Urothelium cell line (cell line): ENCODE measurements at places on chromosomes 16 and 17.

GRCh38 chr16:89565506-89566372, 5.3 kb downstream of the RPL13 start:
- peak; percentile 41 for DNase-seq

DNA sequence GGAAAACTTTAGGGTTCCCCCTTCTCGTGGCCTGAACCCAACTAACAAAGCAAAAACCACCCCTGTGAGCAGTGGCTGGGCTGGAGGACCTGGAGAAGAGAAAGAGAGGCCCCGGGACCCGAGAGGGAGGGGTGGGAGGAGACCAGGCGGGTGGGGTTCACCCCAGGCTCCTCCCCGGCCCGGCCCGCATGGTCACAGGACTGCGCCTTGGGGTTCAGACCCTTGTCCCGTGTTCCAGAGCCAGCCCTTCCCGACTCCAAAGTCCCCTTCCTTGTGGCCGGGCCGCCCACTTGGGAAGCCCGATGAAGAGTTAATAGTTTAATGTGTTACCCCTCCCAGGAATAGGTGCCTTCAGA, 852 bp downstream of the MARVELD3 start:
- DNase-seq: no peak

GRCh38 chr17:29594519-29595090, 1.7 kb downstream of the ANKRD13B start:
- DNase-seq: no peak

DNA sequence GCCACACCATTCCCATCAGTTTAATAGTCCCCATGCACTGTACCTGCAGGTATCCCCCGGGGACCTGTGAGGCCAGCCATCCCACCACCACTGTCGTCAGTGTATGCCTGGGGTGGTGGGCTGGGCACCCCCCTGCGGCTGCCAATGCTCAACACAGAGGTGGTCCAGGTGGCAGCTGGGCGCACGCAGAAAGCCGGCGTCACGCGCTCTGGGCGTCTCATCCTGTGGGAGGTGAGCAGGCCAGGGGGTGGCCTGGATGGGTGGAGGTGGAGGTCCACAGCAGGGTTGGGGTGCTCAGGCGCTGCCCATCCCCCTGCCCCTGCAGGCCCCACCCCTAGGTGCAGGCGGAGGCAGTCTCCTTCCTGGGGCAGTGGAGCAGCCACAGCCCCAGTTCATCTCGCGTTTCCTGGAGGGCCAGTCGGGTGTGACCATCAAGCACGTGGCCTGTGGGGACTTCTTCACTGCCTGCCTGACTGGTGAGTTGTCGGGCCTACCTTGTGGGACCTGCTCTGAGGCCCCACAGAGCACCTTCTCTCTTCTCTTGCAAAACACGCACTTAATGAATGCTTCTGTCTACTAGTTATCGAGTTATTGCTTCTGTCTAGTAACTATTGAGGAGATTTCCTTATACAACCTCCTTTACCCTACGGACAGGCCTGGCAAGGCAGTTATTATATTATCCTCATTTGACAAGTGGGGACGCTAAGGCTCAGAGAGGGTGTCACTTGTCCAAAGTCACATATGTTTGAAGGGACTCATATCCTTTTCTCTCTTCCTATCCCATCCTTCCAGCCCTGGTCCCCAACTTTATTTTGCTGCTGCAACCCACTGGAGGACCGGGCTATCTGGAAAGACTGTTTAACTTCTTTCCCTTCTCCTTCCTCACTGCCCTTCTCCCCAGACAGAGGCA, 5.8 kb upstream of the TRAF4 start:
- no peak for DNase-seq

GRCh38 chr16:57941016-57941664, 29.8 kb downstream of the CNGB1 start:
- DNase-seq: peak; percentile 56

DNA sequence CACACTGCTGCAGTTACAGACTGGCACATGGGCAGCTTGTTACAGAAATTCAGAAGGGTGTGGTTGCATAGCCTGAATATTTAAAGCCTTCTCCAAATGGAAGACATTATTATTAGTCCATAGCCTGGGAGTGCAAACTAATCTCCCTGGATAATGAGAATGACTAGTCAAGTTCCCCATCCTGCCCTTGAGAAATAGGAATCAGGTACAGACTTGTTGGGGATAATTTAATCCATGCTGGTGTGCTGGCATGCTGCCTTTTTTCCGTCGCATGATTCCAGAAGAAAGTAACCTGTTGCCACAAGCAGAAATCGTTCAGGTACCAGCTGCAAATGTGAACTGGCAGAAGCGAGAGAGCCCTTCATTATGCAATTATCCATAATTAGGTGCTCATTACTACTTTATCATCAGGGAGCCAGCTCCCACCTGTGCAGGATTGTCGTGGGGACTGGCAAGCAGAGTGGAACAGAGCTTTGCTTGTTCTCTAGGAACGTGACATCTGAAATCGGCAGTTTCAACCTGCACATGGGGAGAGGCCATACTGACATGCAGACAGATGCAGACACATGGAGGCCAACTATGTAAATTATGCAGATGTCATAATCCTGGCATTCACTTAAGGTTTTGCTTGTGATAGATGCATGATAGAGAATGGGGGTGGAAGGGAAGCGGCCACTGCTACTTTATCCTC, 419.4 kb downstream of the PMP22 start:
- DNase-seq: no peak

GRCh38 chr16:51666821-51667220, 515.8 kb upstream of the SALL1 start:
- no peak for DNase-seq

DNA sequence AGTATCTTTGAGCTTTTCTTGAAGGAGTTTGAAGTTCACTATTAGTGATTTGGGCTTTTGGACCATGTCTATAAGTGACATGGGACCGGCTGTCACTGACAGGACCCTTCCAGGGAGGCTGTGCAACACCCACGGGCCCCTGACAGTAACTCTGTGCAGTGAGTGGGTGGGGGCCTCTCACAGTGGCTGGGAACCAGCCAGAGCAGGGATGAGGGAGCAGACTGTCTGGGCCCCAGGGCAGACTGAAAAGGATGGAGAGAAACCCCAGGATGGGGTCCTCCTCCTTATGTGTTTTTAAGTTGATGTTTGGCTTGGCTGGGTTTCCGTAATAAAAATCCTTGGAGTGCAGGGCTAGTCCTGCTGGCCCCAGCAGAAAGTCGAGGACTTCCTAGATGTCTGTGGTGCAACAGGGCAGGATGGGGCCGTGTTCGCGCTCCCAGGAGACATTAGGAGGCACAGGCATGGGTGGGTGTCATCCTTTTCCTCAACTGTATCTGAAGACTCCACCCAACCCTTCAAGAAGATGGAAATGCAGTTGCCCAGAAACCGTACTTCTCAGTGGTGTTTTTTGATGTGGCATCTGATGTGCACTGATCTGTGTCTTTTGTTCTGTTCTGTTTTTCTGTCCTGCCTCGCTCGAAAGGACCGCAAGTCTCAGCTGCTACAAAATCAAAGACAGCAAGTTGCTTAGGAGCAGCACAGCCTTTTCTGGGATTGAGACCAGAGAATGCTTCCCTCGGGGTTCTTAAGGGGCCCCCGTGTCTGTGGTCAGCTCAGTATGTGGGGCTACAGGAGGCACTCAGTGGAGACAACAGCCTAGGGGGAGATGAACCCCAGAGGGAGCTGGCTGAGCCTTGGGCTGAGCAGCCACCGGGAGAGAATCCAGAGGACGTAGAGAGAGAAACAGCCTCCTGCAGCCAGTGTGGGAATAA, 24.2 kb downstream of the PLD6 start:
- DNase-seq: no peak

GRCh38 chr16:18931756-18932155, 5.5 kb upstream of the SMG1 start:
- no peak for DNase-seq

- no peak for DNase-seq
These were observed 21.5 kb upstream of the NDRG4 start for GRCh38 chr16:58478427-58478826.

- peak; percentile 69 for DNase-seq
These were observed 681 bp downstream of the XPO6 start for GRCh38 chr16:28210979-28211588.
